ENCODE measurements at places on chromosomes 5 and 9. TPM values are rescaled to one million over a fixed set of nuclear protein-coding genes. Genes with fewer than 3 reads are reported as not detected.

- no peaks in the 10 kb centered on the region for H3K27me3 ChIP-seq
- H3K4me1 ChIP-seq: no peaks in the 10 kb centered on the region
- no peak for DNase-seq
- H3K4me3 ChIP-seq: no peak overlapping the region
Observed at GRCh38 chr9:135811801-135812200, 95.5 kb downstream of the CAMSAP1 start.

DNA sequence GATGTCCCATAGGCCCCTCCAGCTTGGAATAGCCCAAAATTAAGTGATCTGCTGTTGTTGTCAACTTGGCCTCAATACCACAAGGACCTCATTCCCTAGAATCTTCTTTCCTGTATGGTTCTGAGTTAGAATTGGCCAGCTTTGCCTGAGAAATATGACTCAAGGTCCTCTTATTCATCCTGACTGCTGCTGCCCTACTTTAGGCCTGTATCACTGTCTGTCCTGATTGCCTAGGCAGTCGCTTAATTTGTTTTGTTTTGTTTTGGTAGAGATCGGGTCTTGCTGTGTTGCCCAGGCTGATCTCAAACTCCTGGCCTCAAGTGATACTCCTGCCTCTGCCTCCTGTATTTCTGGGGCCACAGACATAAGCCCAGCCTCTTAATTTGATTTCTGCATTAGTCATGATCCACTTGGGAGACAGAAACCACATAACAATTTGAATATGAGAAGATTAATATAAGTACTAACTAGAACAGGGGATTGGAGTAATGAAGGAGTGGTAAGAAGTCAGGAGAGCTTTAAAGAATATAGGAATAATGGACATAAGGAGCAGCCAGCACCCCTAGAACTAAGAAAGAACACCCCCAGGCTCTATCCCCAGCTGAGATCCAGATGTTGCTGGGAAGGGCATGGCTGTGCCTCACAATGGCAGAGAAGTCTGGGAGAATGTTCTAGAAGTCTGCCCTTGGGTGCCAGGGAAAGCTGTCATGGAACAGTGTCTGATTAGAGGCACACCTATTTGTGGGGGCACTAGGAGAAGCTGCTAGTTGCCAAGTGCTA, 4.6 kb downstream of the TEX53 start:
- H3K4me3 ChIP-seq: no peak overlapping the region
- H3K36me3 ChIP-seq: no peaks in the 10 kb centered on the region
- H3K27me3 ChIP-seq: no peaks in the 10 kb centered on the region
- H3K4me1 ChIP-seq: peaks cover 12% of the 10 kb centered on the region
- no peak overlapping the region for H3K27ac ChIP-seq

IL3 gene
- total RNA-seq: not detected

DNA sequence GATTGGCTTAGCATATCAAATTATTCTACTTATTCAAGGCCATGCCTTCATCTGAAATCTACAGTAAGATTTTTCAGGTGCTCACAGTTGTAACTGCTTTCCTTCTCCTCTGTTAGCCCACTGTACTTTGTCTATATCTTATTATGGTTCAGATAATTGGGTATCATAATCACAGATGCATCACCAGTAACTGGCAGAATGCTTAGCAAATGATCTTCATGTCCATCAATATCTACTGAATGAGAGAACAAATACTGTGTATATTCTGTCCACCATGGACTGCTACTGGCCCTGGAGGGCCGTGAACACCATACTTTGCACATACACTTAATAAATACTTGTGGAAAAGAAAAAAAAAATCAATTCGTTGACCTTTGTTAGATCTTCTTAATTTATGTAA, 96.2 kb downstream of the MEF2C start:
- H3K36me3 ChIP-seq: no peaks in the 10 kb centered on the region
- no peak for DNase-seq
- H3K27me3 ChIP-seq: no peaks in the 10 kb centered on the region
- H3K4me3 ChIP-seq: no peak overlapping the region
- no peaks in the 10 kb centered on the region for H3K4me1 ChIP-seq
- no peak overlapping the region for H3K27ac ChIP-seq

- no peak overlapping the region for H3K4me3 ChIP-seq
- no peaks in the 10 kb centered on the region for H3K4me1 ChIP-seq
- no peak overlapping the region for H3K27ac ChIP-seq
- no peak for DNase-seq
- no peaks in the 10 kb centered on the region for H3K27me3 ChIP-seq
- H3K36me3 ChIP-seq: no peaks in the 10 kb centered on the region
Observed at GRCh38 chr9:118459913-118460312, 755.7 kb downstream of the TLR4 start.

- H3K27ac ChIP-seq: no peak overlapping the region
- H3K27me3 ChIP-seq: no peaks in the 10 kb centered on the region
- DNase-seq: peak; percentile 39
- H3K4me3 ChIP-seq: no peak overlapping the region
- no peaks in the 10 kb centered on the region for H3K36me3 ChIP-seq
- peaks cover 1% of the 10 kb centered on the region for H3K4me1 ChIP-seq
Observed at GRCh38 chr9:15416880-15417279, 5.8 kb upstream of the SNAPC3 start.

DNA sequence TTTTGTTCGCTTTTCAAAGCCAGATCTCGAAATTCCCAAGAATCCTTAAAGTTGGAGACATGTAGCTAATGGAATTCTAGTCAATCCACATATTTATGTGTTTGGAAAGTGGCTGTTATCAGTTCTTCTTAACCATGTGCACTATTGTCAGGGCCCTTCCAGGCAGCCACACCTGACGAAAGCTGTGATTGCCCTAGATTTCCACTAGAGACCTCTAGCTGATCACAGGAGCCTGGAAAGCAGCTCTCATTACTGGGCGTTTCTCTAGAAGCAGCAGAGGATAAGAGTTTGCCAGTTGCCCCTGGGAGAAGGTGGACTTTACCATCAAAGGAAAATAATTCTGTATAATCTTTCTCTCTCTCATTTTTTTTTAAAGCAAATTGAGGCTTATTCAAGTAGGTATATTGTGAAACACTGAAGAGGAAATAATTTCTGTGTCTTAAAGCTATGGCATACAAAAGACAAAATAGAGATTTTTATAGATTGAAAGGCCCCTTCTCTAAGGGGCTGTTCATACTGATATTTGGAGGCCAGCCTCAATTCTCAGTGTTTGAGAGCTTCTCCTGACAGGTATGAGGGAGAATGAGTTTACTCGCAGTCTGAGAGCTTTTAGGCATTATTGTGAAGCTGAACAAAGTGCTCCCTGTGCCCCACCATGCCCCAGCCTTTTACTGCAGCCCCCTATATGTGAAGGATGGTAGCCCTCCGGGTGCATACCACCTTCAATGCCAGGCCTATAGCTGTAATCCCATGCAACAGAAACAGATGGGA, 405.4 kb upstream of the ACTBL2 start:
- no peak overlapping the region for H3K4me3 ChIP-seq
- no peak for DNase-seq
- H3K27ac ChIP-seq: no peak overlapping the region
- no peaks in the 10 kb centered on the region for H3K36me3 ChIP-seq
- H3K27me3 ChIP-seq: no peaks in the 10 kb centered on the region
- no peaks in the 10 kb centered on the region for H3K4me1 ChIP-seq

Data from CD4-positive, alpha-beta memory T cell (primary cell).